ENCODE measurements at places on chromosomes 3 and 15.

GRCh38 chr3:6654670-6655069, 206.2 kb upstream of the GRM7 start:
- no peaks in the 10 kb centered on the region for H3K36me3 ChIP-seq
- H3K4me3 ChIP-seq = no peak overlapping the region
- DNase-seq = no peak
- H3K27me3 ChIP-seq = no peaks in the 10 kb centered on the region

DNA sequence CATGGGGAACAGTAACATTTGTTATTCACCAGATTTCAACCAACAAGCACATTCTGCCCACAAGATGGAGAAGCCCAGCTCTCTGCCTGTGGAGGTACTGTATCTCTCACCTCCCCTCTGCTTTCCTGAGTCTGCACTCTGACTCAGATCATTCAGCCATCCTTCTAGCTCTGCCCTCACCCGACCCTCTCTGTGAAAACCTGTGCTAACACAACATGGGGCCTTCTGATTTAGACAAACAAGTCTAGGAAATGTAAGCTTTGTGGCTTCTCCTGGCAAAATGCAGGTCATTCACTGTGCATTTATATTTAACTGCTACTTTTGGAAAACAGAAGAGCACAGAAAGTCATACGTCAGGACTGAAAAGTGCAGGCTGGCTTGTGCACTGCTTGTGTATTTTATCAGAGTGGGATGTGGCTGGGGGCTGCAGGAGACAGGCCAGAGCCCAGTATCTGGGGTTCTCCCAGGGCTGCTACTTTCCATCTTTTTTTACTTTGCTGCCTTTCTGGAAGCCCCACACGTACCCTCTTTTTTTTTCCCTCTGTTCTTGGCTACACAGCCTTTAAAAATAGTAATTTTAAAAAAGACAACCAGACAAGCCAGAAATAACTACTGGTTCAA, 50.8 kb downstream of the SUSD5 start:
- H3K4me1 ChIP-seq = no peaks in the 10 kb centered on the region
- DNase-seq = no peak
- H3K4me3 ChIP-seq = no peak overlapping the region
- no peak overlapping the region for H3K27ac ChIP-seq

- no peak for DNase-seq
- no peaks in the 10 kb centered on the region for H3K4me1 ChIP-seq
- H3K27me3 ChIP-seq = no peaks in the 10 kb centered on the region
- H3K27ac ChIP-seq = no peak overlapping the region
- no peaks in the 10 kb centered on the region for H3K36me3 ChIP-seq
Measured at GRCh38 chr3:45826908-45827307, 15.0 kb downstream of the LZTFL1 start.

DNA sequence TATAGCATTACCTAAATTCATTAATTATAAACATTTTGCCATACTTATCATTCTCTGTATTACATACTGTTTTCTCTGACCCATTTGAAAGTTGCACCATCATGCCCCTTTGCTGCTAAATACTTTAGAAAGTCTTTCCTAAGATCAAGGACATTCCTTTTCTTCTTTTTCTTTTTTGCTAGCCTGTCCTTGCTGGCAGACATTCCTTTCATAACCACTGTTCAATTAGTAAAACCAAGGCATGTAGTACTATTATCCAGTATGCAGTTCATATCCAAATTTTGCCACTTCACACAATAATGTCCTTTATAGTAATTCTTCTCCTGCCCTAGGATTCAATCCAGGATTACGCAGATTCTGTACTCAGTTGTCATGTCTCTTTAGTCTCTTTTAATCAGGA, 321.0 kb upstream of the C2CD4B start:
- no peak overlapping the region for H3K27ac ChIP-seq
- no peaks in the 10 kb centered on the region for H3K27me3 ChIP-seq
- no peaks in the 10 kb centered on the region for H3K36me3 ChIP-seq
- DNase-seq = no peak
- no peaks in the 10 kb centered on the region for H3K4me1 ChIP-seq
- no peak overlapping the region for H3K4me3 ChIP-seq

Data from CD8-positive, alpha-beta memory T cell (primary cell).